ENCODE measurements at places on chromosomes 5 and 9.

DNA sequence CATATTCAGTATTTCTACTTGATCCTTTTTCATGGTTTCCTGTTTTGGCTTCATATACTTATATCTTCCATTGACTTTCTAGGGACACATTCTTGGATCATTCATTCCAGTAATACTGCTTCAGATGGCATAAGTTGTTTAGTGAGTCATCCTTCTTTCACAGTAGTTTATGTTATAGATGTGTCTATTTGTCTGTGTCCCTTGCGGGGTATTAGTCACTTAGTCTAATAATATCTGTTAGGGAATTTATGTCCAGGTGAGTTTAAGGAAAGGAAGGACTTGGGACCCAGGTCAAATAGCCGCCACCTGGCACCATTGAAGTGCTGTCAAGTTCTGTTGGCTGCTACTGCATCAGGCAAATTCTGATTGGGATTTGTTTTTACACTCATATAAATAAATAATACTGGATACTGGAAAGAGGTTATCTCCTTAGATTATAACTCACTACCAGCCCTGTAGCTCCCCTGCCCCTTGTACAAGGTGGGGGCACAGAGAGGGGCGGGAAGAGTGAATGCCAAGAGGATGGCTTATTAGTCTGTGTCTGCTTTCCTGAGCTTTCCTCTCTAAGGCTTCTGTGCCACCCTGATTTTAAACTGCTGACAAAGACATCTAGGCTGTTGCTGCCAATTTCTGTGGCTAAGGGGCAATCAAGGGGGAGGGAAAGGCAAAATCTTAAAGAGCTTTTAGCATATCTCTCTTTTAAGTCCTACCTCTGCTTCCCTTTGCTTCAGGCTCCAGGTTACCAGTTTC is 64.9 kb downstream of the CDC42SE2 start:
- no peak for DNase-seq

DNA sequence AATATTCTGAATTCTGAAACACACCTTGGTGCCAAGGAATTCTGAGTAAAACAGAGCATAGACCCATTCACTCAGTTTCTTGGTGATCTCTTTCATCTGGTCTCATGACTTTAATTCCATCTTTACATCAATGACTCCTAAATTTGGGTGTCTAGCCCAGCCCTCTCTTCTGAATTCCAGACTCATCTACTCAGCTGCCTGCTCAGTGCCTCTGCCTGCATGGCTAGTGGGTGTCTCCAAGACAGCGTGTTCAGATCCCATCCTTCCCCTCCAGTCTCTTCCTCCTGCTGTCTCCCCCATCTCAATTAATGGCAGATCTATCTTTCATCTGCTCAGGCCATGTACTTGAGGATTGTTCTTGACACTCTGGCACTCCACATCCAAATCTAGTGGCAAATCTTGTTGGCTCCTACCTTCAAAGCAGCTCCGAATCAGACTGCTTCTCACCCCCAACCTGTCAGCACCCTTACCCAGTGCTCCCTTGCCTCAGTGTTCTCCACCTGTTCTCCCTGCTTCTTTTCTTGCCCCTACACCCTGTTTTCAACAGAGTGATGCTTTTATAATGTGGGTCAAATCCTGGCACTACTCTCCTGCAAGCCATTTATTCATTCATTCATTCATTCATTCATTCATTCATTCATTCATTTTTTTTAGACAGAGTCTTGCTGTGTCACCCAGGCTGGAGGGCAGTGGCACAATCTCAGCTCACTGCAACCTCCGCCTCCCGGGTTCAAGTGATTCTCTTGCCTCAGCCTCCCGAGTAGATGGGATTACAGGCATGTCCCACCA is 5.3 kb downstream of the CAVIN4 start:
- no peak for DNase-seq

- no peak for DNase-seq
These were observed 84.2 kb upstream of the TNC start for GRCh38 chr9:115202181-115202580.

DNA sequence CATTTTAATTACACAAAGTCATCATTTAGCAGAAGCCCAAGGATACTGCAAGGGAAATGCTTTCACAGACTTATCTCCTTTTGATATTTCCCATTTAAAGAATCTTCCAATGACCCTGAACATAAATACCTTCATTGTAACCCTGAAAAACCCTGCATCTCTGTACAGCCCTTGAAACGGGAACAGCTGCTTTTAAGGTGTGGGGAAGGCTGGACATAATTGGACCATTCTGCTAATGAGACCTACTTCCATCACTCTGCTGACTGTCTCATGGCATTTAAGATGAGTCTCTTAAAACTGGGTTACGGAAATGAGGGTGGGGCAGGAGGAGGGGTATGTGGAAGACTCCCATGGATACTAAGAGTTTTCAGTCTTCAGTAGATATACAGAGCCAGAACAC is 485.8 kb downstream of the BRINP1 start:
- DNase-seq = no peak

GRCh38 chr5:169742771-169743296 is 105.8 kb downstream of the DOCK2 start:
- DNase-seq = no peak

DNA sequence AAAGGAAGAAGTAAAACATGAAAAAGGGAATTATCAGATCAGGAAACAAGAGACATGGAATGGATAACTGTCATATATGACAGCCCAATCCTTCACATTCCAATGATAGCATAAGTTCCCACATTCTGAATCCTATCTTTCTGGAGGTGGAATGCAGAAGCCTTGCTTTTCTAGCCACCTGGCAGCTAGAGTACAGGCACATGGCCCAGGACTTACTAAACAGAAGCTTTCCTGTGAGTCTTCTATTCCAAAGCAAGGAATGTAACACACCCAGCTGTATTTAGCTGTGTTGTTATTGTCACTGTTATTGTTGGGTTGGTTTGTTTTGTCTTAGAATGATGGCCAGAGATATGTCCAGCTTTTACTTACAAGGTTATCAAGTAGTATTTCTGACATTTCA is 780.5 kb upstream of the ZNF608 start:
- no peak for DNase-seq

DNA sequence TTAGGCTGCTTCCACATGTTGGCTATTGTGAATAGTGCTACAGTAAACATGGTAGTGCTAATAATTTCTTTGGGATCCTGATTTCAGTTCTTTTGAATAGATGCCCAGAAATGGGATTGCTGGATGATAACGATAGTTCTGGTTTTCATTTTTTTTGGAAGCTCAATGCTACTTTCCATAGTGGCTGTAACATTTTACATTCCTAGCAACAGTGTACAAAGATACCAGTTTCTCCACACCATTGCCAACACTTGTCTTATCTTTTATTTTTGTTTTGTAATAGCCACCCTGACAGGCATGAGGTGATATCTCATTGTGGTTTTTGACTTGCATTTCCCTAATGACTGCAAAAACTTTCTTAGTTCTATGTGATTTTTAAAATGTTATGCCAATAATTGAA is 68.8 kb upstream of the LRRC70 start:
- no peak for DNase-seq

- DNase-seq = no peak
These were observed 114.9 kb upstream of the ATP10B start for GRCh38 chr5:160966921-160967320.

DNA sequence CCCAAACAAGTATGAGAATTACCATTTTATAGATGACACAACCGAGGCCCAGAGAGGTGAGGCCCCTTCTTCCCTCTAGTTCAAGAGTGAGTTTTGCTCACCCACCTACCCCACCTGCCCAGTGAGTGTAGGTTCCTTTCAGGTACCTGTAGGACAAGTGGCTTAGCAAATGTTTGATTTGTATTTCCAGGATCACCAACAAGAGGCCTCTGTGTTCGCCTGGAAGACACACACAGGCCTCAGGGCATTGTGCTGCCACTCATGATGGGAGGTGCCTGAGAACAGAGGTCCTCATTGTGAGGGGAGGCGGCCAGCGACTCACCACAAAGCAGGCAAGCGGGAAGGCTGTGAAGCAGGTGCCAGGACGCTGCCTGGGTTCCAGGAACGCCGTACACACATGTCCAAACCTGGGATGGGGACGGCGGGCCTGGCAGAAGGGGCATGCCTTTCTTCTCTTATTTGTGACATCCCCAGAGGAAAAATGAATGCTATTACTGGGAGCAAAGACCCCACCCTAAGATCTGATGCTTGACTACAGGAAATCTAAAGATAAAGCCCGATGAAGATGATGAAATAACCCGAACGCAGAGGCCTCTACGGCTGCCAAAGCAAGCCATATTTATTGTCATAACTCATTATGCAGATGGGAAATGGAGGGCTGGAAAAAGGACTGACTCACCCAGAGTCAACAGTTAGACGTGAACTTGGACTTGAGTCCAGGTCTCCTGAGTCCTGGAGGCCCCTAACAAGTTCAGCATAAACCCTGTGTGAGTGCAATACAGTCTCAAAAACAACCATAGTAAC is 60.2 kb upstream of the SLC25A51 start:
- DNase-seq = no peak

DNA sequence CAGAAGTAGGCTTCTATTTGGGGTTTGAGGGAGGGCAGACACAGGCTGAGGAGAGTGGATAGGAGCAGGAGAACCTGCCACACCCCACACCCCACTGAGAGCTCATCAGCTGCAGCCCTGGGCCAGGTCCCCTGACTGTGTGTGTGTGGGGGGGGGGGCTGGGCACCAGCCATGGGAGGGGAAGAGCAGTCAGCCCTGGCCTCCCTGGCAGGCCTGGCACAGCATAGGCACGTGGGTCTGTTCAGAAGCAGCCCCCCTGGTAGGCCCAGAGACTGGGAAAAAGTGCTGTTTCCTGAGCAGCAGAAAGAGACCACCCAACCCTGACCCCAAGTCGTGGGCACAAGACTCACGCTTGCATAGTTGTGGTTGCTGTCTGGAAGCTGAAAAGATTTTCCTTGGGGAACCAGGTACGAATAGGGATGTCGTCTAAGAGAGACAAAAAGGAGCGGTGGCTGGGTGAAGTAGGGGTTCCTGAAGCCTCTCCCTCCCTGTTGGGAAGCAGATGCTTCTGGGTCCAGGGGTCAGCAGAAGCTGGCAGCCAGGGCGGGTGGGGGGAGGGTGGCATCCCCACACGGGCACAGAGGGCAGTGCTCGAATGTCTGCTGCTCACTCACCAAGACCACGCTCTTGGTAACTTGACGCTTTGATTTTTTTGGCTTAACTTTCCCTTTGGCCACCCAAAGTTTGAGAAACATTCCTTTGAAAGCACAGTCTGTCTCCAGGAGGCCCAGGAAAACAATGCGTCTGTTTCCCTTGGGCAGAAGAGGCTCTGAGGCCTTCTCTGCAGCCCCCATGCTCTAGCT is 2.9 kb downstream of the NSMF start:
- no peak for DNase-seq

DNA sequence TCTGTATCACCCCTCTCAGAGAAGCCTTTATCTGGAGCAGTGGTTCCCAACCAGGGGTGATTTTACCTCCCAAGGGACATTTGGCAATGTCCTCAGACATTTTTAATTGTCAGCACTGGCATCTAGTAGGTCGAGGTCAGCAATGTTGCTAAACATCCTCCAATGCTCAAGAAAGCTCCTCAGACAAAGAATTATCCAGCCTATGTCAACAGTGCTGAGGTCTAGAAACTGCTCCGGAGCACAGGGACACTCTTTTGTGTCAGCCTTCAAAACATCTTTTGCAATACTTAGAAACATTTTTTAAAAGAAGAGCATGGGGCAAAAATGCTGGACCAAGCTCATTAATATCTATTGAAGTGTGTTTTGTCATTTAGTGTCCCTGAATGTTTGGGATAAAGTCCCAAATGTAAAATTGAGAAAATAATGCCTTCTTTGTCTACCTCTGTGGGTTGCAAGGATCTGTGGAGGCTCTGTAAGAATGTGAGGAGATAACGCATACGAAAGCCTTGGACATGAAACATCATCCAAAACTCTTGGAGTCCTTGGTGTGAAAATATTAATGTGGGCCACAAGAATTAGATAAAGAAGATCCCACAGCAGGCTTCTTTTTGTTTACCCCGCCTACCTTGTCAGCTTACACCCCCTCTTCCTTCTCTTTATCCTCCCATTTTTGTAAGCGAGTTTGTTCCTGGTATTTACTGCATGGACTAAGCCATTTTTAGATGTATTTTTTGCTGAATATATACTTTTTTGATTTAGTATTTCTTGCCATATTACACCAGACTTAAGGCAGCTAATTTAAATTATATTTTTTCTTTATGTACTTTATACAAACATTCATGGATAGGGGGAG is 193.5 kb downstream of the CD180 start:
- no peak for DNase-seq

DNA sequence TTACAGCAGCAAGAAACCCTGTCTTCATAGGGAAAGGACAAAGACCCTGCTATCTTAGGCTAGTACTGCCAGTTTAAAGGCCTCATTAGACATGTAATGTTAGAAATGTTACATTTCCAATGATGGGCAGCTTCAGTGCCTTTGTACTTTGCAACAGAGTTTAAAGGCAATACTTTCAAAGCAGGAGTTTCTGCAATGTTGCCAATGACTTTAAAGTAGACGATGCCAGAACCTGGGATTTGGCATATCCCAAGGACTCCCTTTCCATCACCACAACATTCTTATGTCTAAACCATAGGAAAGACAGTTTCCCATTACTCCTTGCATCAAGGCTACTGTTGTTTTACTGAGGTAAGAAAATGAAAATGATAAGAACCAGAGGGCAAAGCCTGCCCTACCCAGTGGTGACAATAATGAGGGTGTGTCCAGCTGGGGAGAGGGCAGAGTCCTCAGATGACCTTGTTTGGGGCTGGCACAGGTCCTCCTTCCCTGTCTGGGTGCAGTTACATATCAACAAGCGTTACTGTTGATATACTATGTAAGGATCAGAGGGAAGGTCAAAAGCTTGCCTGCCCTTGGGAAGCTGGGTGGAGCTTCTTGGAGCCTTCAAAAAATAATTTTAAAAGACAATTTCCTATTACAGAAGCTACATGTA is 27.5 kb upstream of the MLANA start:
- no peak for DNase-seq

GRCh38 chr9:121271368-121272341 is 3.7 kb downstream of the GSN start:
- DNase-seq = no peak

DNA sequence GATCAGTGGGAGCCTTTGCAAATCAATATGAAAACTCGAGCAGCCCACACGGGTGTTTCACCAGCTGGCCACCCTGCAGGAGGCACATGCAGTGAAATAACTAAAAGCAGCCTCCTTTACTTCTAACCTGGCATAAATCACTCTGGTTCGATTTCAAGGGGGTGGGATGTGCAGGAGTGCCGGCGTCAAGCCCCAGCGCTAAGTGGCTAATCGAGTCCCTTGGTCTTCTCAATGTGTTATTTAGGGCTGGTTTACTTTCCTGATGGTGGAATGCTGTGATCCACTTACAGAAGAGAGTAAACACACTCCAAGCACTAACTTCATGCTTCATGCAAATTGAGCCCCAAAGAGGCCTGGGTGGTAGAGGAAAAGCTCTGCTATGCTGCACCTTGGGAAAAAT is 109.4 kb downstream of the TMEM174 start:
- DNase-seq = no peak

Measured in stimulated activated CD8-positive, alpha-beta memory T cell treated with anti-CD3 and anti-CD28 coated beads, Interleukin-7, amount 100 ng/mL, for 1 hour (primary cell).